HFFc6 (cell line): ENCODE measurements at places on chromosomes 4 and X. TPM values are rescaled to one million over a fixed set of nuclear protein-coding genes. Genes with fewer than 3 reads are reported as not detected.

Gene GLRB
- total RNA-seq = 5.4 and 9.6 TPM in 2 replicates

Gene ADRA2C
- total RNA-seq = 0.25 to 0.32 TPM (median 0.31 TPM) in 3 replicates

Gene POU3F4
- not detected in 3 replicates for total RNA-seq

DNA sequence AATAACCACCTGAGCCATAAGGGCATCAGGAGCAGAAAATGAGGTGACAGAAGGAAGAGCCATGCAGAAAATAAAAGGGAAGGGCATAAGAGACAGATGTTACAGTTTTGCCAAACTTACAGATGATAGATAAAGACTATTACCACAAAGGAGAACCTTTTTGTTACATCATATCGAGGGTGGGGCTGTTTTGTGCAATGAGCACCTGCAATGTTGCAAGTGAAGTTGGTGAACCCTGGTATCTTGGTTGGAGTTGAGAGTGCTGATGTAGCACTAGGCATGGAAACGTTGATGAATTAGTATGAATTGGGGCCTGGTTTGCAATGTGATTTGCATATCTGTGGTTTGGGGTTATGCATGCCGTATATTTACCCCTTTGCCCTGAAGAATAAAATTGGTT is 119.8 kb upstream of the TEX13D start:
- peaks cover 7% of the 10 kb centered on the region for H3K4me1 ChIP-seq
- no peak overlapping the region for H3K27ac ChIP-seq
- no peak overlapping the region for H3K4me3 ChIP-seq
- no peaks in the 10 kb centered on the region for H3K36me3 ChIP-seq

GRCh38 chr4:7793186-7793585 is 146.5 kb downstream of the AFAP1 start:
- peaks cover 9% of the 10 kb centered on the region for H3K27me3 ChIP-seq
- no peak overlapping the region for H3K4me3 ChIP-seq
- H3K27ac ChIP-seq = no peak overlapping the region; the same call in 1 of the 2 replicates
- H3K36me3 ChIP-seq = peaks cover 45% of the 10 kb centered on the region
- H3K4me1 ChIP-seq = no peaks in the 10 kb centered on the region

- no peak for DNase-seq
- H3K36me3 ChIP-seq = peaks cover 5% of the 10 kb centered on the region
Measured at GRCh38 chr4:180567080-180567479, 1676.1 kb upstream of the TENM3 start.
